ENCODE measurements at places on chromosomes 12 and 14. TPM values are rescaled to one million over a fixed set of nuclear protein-coding genes. Genes with fewer than 3 reads are reported as not detected.

The SLC35F4 gene
- total RNA-seq = not detected

The KRT83 gene
- total RNA-seq = not detected

The TGFB3 gene
- total RNA-seq = 58.5 TPM

The C14orf119 gene
- 24.5 TPM for total RNA-seq

The AMN gene
- total RNA-seq = 1.0 TPM

The RNF212B gene
- total RNA-seq = not detected

The GRIP1 gene
- total RNA-seq = 3.1 TPM

The REP15 gene
- total RNA-seq = 1.0 TPM

The B3GNT4 gene
- not detected for total RNA-seq

The SFSWAP gene
- 17.7 TPM for total RNA-seq

The ANKRD33 gene
- total RNA-seq = not detected

The IGFBP6 gene
- total RNA-seq = 89.8 TPM

The ERG28 gene
- 2.1 TPM for total RNA-seq

The SAV1 gene
- total RNA-seq = 16.7 TPM

The TAS2R19 gene
- total RNA-seq = 9.9 TPM

The GON7 gene
- total RNA-seq = 1.6 TPM

The C12orf54 gene
- total RNA-seq = not detected

The CLEC2A gene
- not detected for total RNA-seq

The TAS2R50 gene
- total RNA-seq = 7.8 TPM

The HOXC6 gene
- total RNA-seq = 2.6 TPM

The OASL gene
- not detected for total RNA-seq

The LRRC9 gene
- total RNA-seq = not detected

The CTSG gene
- 0.52 TPM for total RNA-seq

The NAA30 gene
- 25.1 TPM for total RNA-seq

The SMIM41 gene
- total RNA-seq = not detected

The CDC42BPB gene
- total RNA-seq = 50.1 TPM

The KLRD1 gene
- total RNA-seq = 0.52 TPM

Data from skeletal muscle tissue (tissue), 5 donors.